ENCODE measurements at places on chromosomes 12 and 14. TPM values are rescaled to one million over a fixed set of nuclear protein-coding genes. Genes with fewer than 3 reads are reported as not detected.

ESR2 gene
- total RNA-seq: 0.27 TPM

MYH6 gene
- total RNA-seq: 0.05 TPM

PPP2R3C gene
- total RNA-seq: 42.3 TPM

PSMC1 gene
- total RNA-seq: 235 TPM

KRT83 gene
- not detected for total RNA-seq

SLC10A1 gene
- total RNA-seq: not detected

CLEC1A gene
- 21.0 TPM for total RNA-seq

BDKRB1 gene
- not detected for total RNA-seq

KLRF1 gene
- not detected for total RNA-seq

NTS gene
- total RNA-seq: not detected

PROX2 gene
- total RNA-seq: not detected

PPP2R5C gene
- total RNA-seq: 60.0 TPM

PTGDR gene
- total RNA-seq: not detected

CFAP54 gene
- total RNA-seq: 4.2 TPM

DHRS2 gene
- total RNA-seq: 0.13 TPM

ETV6 gene
- 10.9 TPM for total RNA-seq

TMEM30B gene
- total RNA-seq: 0.20 TPM

NEUROD4 gene
- total RNA-seq: not detected

ENDOU gene
- not detected for total RNA-seq

SLC8A3 gene
- not detected for total RNA-seq

DEGS2 gene
- not detected for total RNA-seq

SMCO2 gene
- total RNA-seq: not detected

NOVA1 gene
- total RNA-seq: 0.15 TPM

CAPZA3 gene
- total RNA-seq: not detected

CHST11 gene
- total RNA-seq: 8.6 TPM

HOXC6 gene
- total RNA-seq: not detected

CACNA1C gene
- 0.05 TPM for total RNA-seq

TUNAR gene
- total RNA-seq: not detected

TGM1 gene
- 2.1 TPM for total RNA-seq

KLRK1 gene
- not detected for total RNA-seq

FITM1 gene
- total RNA-seq: 0.10 TPM

CCDC198 gene
- total RNA-seq: not detected

CEP83 gene
- total RNA-seq: 4.1 TPM

SMIM41 gene
- total RNA-seq: not detected

ADAMTS20 gene
- not detected for total RNA-seq

RASSF9 gene
- total RNA-seq: 1.1 TPM

RPGRIP1 gene
- 0.05 TPM for total RNA-seq

IGF1 gene
- 0.69 TPM for total RNA-seq

P2RX7 gene
- total RNA-seq: 3.6 TPM

NR2C1 gene
- 24.9 TPM for total RNA-seq

C12orf50 gene
- not detected for total RNA-seq

PDE3A gene
- total RNA-seq: 1.1 TPM

INHBC gene
- total RNA-seq: not detected

DNAH10 gene
- not detected for total RNA-seq

All from mammary microvascular endothelial cell (primary cell).